ENCODE measurements at places on chromosomes 16 and 17.

DNA sequence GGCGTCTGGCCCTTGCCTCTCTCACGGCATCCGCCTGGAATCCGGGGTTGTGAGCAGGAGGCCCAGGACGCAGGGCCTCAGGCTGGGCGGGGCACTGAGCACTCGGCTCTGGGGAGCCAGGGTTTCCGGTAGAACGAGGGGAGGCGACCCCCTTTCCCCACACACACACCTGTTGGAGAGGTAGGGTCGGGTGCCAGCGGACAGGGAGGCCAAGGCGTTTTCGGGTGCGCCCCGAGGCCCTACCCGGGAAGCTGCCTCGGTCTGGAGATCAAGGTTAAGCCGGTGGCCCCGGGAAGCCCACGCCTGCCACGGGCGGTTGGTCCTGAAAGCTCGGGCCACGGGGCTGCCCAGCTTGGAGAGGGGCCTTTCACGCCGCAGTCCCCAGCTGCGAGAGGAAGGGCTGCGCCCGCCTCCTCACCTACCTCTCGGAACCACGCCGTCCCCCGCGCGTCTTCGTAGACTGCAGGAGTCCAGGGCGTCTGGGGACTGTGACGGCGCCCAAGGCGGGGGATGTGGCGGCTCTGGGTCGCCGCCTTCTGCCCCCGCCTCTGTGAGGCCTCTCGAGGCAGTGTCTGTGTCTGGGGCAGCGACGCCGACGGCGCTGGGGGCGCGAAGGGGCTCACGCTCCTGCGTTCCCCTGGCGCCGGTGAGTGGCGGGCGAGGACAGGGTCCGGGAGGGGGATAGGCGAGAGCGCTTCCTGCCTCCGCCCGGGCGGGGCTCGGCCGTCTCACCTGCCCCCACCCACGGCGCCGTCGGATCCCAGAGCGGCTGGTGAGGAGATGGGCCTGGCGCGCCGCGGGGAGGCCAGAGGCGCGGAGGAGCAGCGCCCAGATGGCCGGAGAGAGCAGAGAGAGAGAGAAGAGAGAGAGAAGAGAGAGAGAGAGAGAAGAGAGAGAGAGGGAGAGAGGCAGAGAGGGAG is 20.3 kb upstream of the HOXB9 start:
- no peak for DNase-seq

DNA sequence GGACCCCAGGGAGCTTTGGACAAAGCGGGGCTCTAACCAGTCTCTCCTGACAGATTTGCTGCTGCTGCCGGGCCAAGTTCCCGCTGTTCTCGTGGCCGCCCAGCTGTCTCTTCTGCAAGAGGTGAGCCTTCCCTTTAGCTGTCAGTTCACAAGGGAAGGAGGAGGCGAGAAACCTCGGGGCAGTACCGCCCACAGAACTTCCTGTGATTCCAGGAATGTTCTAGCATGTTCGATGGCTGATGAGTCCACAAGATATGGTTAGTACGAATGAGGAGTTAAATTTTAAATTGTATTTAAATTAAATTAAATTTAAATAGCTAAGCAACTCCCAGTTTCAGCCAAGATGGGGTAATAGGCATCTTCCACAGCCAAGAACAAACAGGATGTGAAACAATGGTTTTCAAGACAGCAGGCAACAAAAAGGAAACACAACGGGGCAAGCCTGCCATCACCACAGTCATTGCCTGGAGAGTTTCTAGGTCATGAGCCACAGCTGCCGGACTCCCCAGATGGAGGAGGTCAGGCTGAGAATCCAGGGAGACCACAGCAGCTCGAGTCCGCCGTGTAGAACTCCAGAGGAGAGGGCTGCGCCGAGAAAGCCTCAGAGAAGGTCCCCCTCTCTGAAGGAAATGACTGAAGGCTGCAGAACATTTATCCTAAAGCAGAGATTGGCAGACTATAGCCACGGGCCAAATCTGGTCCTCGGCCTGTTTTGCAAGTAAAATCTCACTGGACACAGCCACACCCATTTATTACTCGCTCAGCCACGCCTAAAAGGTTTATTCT is 9.5 kb upstream of the TCF25 start:
- DNase-seq: no peak

- no peak for DNase-seq
Observed at GRCh38 chr17:46117850-46118696, 75.2 kb downstream of the KANSL1 start.

- no peak for DNase-seq
Observed at GRCh38 chr17:31224366-31224765, 72.7 kb downstream of the OMG start.

GRCh38 chr16:15523092-15523541 is 88.7 kb downstream of the BMERB1 start:
- no peak for DNase-seq

- no peak for DNase-seq
Observed at GRCh38 chr16:54688339-54688738, 242.3 kb upstream of the IRX5 start.

DNA sequence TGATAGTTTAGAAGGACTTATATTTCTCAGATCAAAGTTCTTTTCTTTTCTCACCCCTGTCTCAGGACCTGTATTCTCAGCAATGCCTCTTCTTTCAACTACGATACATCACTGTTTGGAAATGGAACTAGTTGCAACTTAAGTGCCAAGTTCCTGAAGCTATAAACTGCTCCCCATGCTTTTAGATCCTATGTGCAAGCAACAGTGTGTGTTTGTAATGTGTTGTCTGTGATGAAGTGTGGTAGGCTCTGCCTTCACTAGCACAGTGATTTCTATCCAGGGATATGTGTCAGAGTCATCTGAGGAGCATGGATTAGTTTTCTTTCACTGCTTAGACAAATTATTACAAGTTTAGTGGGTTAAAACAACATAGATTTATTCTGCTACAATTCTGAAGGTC is 18.4 kb downstream of the ZP2 start:
- DNase-seq: no peak

GRCh38 chr17:66548158-66548557 is 245.7 kb downstream of the PRKCA start:
- DNase-seq: no peak

DNA sequence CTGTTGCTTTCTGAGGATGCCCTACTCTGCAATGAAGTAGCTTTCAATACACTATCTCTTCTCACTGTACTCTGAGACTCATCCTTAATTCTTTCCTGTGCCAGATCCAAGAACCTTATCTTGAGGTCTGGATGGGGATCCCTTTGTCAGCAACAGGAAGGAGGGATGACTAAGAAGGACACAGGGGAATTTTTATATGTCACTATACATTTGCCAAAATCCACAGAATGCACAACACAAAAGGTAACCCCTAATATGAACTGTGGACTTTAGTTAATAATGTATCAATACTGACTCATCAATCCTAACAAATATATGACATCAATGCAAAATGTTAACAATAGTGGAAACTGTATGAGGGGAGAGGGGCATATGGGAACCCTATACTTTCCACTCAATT is 4.7 kb upstream of the RBBP6 start:
- DNase-seq: no peak

- DNase-seq: no peak
Observed at GRCh38 chr16:22673421-22673831, 140.5 kb upstream of the HS3ST2 start.

DNA sequence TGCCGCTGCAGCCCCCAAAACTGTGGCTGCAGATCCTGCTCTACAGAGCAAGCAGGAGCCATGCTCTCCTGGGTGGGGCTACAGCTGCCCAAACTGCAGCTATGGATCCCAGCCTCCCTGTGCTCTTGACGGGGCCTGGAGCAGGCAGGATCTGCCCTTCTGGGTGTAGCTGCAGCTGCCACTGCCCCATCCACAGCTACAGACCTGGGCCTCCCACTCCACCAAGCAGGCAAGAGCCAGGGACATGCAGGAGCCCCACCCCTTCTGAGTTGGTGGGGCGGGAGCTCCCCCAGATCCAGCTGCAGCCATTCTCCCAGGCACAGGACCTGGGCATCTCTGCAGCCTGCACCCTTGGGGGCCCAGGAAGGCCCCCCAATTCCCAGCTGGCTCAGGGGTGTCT is 551.2 kb upstream of the CA10 start:
- no peak for DNase-seq

GRCh38 chr17:38740806-38741205 is 7.3 kb downstream of the PCGF2 start:
- no peak for DNase-seq

- no peak for DNase-seq
Observed at GRCh38 chr16:54538276-54538675, 251.7 kb upstream of the IRX3 start.

DNA sequence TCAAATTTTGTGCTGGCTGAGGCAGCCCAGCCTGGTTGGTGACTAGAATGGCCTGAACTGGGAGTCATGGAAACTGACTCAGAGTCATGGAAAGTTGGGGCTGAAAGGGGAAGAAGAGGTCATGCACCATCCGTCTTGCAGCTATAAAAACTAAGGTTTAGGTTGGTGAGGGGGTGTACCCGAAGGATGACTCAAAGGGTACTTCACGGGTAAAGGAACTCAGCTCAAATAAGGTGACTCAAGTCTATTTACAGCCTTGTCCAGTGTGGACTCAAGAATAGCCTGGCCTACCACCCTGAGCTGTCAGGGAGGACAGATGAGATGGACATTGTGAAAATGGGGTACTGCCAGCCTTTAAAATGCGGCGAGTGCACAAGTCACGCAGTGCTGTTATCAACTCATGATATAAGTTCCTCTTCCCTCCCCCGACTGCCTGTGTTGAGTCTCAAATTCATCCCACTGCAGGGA is 18.6 kb downstream of the CD300LB start:
- DNase-seq: no peak

DNA sequence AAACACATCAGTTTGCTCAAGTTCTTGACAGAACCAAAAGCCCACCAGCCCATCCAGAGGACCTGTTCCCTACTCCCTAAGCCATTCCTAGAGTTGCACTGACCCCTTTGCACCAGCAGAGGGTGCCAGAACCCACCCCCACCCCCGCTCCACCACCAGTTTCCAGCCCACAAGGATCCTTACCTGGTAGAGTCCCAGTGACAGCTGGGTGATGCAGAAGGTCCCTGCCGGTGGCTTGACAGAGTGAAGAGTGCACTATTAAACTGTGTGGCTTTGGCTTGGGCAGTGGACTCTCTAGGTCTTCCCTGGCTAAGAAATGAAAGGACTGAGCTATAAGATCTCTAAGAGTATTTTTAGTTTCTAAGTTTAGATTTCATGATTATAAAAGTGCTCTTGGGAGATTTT is 73.3 kb upstream of the MTMR4 start:
- DNase-seq: peak; percentile 28

GRCh38 chr17:78798695-78799559 is 16.9 kb upstream of the CYTH1 start:
- DNase-seq: peak; percentile 13

DNA sequence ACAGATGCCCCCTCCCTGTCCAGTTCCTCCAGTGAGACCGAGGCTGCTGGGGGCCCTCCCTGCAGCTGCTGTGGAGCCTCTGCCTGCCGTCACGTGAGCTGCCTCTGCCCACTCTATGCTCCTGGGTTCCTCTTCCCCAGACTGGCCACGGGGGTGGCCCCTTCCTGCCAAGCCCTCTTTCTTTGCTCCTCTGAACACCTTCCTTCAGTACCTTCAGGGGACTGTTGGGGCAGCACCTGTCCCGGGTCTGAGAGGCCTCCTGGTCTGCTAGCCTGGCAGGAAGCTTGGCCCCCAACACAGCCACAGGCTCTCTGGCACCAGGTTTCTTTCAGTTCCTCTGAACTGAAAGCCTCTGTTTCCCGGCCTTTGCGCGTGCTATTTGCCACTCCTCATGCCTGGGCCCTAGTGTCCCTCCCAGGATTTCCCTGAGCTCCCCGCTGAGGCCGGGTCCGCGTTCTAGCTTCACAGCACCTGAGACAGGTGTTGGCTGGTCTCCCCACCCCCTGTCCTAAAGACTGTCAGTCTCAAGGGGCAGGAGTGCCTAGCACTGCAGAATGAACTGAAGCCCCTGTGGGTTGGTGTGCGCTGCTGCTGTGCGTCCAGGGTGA is 6.6 kb upstream of the ATP6V0C start:
- DNase-seq: no peak

DNA sequence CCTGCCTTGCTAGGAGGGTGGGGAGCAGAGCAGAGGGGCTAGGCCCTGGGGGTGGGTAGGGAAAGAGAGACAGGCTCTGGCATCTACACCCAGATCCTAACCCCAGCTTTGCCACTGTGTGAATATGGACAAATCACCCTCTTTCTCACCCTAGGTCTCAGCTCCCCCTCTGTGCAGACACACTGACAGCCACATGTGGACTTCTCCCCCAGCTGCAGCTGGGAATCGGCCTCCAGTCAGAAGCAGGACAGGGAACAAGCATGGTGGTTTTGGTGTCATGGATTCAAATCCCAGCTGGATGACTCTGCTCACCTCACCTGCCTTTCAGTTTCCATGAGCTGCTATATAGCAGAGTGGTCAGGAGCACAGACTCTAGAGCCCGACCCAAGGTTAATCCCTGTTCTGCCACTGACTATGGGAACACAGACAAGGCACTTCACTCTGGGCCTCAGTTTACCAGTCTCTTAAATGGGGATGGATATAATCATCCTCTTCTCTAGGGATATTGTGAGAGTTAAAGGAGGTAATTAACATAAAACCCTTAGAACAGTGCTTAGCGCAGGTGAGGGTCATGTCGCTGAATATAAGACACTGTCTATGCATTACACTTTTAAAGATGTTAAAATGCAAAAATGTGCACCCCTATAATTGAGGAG is 26.2 kb upstream of the MAP3K14 start:
- DNase-seq: no peak

DNA sequence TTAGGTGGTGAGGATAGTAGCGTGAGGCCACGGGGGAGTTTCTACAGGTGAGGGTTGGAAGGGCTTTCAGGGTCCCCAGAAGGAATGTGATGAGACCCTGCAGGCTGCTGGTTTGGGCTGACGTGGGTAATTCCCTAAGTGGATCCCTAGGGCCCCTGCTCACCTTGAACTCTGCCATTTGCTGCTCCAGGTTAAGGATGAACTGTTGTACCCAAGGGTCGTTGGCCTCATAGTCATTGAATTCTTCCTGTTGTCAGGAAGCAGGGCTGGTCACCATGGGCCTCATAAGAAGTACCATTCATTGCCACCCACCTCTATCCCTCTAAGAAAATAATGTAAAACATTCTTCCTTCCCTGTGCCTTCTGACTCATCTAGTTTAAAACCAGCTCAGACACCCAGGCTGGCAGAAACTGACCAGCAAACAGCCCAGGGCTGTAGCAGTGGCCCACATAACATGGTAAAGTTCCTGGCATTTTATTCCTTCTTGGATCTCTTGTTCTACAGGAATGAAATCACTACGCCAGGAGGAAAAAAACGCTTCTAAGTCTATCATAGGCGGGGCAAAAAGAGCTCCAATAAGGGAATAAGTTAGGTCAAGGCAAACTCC is 27.6 kb downstream of the FCSK start:
- DNase-seq: no peak

DNA sequence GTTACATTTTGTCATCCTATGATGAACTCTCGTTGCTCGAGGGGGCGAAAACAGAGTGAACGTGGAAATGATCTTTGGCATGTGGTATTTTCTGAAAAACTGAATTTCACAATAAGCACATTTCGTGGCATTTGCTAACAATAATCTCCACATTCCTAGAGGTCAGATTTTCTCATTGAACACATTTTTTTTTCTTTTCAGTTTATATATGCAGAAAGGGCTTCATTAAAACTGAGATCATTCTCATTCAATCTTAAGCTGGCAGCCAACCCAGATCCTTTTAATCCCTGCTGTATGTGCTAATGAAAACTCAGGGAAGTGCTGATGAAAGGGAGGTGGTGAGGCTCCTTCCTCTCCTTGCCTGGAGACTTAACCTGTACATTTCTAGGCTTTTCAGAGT is 52.6 kb downstream of the PRKCA start:
- DNase-seq: no peak

Data from SW 1271 (cell line).